Activated CD8-positive, alpha-beta memory T cell treated with anti-CD3 and anti-CD28 coated beads for 1 hour (primary cell): ENCODE measurements at places on chromosomes 4 and X.

- no peak for DNase-seq
These were observed at the start of gene IL13RA2 for GRCh38 chrX:115017455-115017854. TSS of gene IL13RA2 (minus strand) at chrX:115017616. CDS start at chrX:115017269, 347 bp downstream.

GRCh38 chr4:39716356-39716755 is 18.4 kb downstream of the UBE2K start:
- no peak for DNase-seq

DNA sequence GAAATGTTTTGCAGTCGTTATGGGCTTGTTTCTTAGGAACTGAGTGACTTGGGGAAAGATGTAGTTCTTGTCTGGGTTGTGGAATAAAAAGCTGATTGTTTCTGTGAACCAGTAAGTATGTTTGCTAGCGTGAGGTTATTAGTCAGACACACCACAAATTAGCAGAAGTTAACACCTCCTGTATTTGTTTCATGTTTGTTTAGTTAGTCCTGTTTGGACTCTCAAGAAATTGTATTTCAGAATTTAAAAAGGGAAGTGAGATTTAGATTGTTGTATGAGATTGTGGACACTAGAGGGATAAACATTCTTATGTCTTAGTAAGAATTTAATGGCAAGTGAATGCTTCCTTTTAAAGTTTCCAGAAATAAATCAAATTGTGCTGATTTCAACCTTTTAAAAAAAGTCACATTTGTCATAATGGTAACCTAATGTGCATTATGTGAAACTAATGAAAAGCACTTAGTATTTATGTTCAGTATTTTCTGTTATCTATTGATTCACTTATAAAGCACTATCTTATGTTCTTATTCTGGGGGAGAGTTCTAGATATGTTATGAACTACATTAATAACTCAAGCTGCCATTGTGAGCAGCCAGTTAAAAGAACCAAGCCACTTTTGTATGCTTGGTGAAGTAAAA is 25.6 kb downstream of the ATP10D start:
- no peak for DNase-seq

DNA sequence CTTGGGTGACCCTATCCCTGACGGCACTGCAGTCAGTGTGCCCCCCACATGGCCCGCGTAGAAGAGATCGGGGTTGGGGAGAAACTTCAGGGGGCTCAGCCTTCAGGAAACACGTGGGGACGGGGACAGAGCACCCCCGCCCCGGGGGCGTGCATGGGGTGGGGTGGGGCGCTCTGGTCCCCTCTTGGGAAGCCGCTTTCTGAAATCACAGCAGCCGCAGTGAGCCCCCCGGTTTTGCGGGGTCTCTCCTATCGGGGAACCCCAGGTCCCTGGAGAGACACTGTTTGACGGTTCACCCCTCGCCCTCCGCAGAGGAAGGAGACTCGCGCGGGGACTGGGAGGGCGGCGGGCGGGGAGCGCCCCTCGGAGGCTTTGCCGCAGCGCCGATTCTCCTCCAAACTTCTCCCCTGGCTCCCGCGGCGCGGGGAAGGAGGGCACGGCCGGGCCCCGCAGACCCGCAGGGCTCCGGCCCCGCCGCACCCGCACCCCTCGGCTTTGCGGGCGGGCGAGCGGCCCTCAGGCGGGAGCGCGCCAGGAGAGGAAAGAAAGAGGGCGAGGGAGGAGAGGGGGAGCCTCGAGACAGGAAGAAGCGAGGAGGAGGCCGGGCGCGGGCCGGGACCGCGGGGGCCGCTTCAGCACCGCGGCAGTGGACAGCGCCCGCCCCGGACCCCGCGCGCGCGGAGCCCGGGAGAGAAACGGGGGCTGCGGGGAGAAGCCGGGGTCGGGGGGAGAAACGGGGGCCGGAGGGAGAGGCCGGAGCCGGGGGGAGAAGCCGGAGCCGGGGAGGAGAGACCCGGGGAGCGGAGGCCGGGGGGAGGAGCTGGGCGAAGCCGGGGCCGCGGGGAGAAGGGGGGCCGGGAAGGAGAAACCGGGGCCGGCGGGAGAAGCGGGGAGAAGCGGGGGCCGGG is 612 bp downstream of the CPLX1 start:
- DNase-seq = peak; percentile 22

DNA sequence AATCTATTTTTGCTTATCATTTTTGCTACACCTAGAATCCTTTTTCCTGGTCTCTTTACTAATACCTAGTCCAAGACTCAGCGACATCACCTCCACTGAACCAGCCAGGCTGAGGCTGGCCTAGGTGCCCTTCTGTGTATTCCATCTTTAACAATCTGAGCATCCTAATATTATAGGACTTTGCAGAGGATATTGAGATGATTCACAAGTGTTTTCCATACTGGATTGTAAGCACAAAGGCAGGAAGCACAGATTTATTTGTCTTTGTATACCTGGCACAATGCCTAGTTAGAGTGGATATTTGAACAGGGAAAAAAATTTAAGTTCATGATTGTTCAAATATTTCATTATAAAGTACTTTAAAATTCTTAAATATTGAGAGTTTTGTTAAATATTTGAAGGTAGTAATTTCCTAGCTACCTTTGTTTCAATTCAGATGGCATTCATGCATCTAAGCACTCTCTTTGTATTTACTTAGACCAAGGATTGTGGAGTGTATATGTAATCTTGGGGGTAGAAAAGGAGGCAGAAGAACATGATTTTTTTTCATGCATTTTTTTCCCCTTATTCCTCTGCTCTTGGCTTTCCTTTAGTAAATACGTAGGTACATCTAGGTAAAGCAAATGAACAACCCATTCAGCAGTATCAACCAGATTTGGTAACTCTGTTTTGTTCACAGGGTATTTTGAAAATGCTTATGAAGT is 18.4 kb downstream of the SMARCA5 start:
- no peak for DNase-seq

- DNase-seq = no peak
These were observed 200.0 kb upstream of the NPY2R start for GRCh38 chr4:155008389-155008788.
